NCI-H774 (cell line): ENCODE measurements at places on chromosomes 11 and 22.

- DNase-seq = no peak
These were observed 55.8 kb downstream of the CLMP start for GRCh38 chr11:123139206-123139605.

DNA sequence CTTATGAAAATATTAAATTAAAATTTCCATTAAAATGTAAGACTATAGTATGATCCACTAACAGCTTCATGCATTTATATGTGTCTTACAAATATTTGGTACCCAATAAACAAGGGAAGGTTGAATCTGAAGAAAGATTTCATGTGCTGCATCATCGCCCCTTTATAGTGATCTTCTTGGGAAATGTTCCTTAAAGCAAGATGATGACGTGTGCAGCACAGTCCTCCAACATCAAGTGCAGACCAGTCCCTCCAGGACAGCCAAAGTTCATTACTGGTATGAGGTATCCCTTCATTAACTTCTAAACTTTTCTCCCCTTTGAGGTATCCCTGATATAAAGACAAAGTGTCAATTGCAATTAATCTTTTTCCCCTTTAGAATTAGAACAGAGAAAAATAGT is 567.0 kb downstream of the METTL15 start:
- no peak for DNase-seq

GRCh38 chr11:102497061-102497460 is 33.5 kb downstream of the MMP7 start:
- no peak for DNase-seq

GRCh38 chr11:9144828-9145227 is 53.4 kb upstream of the SCUBE2 start:
- DNase-seq = no peak

DNA sequence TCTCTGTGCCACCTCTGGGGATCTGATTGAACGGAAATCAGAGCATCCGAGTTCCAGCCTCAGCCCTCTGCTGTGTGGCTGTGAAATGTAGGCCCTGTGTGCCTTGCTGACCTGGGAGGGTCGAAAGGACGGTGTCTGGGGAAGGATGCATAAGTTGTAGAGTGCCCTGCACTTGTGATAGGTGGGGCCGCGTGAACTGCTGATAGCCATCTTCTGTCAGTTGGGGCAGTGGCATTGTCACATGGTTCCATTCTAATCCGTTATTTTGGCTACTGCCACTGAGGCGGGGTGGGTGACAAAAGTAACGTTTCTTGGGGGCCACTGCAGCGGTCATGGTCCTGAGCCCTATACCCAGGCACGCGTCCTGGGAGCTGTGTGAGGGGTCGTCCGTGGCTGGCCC is 63.4 kb downstream of the LRP5 start:
- no peak for DNase-seq

DNA sequence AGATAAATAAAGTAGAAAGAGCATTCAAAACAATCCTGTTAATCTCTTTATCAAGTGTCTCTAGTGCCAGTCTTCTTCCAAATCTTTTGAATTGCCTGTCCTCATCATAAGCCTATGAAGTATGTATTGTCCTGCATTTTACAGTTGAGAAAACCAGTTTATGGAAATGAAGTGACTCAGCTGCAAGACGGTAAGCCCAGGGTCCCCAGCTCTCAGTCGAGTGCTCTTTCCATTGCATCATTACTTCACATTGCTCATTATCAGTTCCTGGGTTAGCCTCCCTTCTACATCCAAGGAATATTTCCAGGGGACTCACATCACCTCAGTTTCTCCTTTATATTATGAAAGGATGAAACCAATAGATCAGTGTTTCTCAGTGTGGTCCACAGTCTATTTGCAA is 9.1 kb upstream of the P4HA3 start:
- DNase-seq = no peak

- DNase-seq = no peak
These were observed 79.7 kb downstream of the FAT3 start for GRCh38 chr11:92304271-92304670.

DNA sequence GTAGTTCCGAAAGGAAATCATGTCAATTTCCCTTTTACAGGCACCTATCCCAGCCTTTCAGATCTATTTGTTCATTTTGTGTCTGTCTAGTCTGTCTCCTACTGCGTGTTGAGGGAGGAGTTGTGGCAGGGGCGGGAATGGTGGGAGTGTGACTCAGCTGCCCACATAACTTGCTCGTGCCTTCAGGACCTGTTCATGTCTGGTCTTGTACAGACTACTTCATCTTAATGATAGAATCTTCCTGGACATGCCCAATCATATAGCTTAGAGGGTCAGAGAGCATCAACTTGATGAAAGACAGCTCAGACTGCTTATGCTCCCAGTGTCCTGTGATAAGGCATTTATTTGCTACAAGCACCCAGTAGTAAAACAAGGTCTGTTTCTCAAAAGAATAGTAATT is 61.0 kb upstream of the BIRC3 start:
- DNase-seq = no peak

GRCh38 chr11:94873916-94874540 is 99.3 kb downstream of the CWC15 start:
- no peak for DNase-seq

DNA sequence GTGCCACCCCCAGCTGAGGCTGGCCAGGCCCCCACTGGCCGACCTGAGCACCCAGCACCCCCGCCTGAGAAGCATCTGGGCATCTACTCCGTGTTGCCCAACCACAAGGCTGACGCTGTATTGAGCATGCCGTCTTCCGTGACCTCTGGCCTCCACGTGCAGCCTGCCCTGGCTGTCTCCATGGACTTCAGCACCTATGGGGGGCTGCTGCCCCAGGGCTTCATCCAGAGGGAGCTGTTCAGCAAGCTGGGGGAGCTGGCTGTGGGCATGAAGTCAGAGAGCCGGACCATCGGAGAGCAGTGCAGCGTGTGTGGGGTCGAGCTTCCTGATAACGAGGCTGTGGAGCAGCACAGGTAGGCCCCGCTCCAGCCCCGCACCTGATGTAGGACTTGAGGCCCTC is 4.7 kb downstream of the ZBTB16 start:
- DNase-seq = no peak

DNA sequence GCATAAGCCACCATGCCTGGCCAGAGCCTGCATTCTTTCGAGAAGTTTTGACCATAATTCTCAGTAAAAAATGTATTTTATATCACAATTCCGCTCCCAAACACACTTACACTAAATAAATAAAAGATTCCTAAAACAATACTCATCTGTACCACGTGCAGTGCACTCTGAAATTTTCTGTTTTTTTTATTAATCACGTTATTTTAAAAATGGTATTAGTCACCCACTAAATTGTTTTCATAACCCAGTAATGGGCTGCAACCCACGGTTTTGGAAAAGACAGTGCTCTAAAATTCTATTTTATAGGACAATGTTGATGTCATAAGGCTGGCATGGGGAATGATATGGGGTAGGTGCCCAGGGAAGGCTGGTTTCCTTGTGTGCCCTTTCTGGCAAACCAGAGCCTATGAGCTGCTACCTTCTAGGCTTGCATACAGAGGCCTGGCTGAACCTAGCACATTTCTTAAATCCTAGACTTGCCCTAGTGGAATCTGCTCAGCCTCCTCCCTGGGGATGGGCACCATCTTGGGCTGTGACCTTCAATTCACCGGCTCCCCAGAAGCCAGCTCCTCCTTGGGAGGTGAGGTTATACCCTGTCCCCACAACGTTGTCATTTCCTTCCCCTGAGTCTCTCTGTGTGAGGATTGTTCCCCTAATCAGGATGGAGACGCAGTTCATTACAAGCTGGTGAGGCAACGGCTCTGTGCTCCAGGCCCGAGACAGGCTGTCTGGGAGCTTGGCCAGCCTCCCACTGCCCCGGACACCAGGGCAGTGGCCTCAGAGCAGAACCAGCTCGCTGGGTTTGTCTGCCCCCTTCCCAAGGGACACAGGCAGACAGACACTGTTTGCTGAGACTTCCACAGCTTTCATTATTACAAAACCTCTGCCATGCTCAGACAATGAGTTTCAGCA is 116.5 kb upstream of the NAV2 start:
- DNase-seq = no peak

DNA sequence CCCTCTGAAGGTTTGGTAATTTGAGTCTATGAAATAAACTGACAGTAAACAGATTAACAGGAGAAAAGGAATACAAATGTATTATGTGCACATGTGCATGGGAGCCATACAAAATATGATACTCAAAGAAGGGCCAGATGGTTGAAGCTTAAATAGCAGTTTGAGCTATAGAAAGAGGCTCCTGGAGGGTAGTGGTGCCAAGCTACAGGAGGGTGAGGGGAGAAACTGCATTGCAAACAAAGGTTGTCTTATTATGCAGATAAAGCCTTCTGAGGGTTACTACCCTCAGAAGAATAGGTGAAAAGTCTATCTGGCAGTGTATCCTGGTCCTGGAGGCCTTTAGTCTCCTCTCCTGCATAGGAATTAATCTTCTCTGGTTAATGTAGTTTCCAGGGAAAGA is 267.3 kb upstream of the MPPED2 start:
- no peak for DNase-seq

- DNase-seq = no peak
These were observed 10.2 kb upstream of the LDHA start for GRCh38 chr11:18384157-18384641.

- DNase-seq = no peak
These were observed 25.8 kb upstream of the SERPIND1 start for GRCh38 chr22:20748082-20748481.

GRCh38 chr11:111045874-111046273 is 199.7 kb upstream of the POU2AF2 start:
- DNase-seq = no peak

DNA sequence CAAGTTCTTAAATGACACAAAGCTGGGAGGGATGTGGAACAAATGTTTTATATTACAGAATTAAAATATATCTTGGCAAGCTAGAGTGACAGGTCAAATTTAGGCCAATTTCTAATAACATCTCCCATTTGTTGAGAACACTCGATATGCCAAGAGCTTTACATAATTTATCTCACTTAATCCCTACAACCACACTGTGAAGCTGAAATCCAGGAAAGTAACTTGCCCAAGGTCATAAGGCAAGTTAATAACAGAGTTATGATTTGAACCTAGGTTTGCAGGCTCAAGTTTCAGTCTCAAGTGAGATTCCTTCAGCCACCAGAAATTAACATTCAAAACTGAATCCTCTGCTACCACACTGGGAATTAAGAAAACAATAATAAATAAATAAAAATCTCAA is 38.3 kb downstream of the RAB30 start:
- DNase-seq = no peak

DNA sequence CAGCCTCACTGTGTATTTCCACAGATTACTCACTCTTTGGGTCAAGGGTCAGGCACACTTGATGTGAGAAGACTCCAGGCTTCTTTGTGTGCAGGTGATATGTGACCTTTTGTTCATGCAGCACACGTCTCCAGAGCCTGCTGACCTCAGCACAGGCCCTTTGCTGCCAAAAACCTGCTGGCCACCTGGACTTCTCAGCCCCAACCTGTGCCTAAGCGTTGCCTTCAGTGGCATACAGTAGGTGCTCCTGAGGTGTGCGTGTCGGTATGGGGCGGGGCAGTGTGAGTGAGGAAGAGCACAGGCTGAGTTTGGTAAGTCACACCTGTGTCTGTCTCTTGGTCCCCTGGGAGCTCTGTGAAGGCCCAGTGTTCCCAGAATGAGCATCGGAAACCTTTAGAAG is 58.1 kb downstream of the WNT11 start:
- no peak for DNase-seq

- no peak for DNase-seq
These were observed 4.5 kb upstream of the EIF3F start for GRCh38 chr11:7982582-7983119.

DNA sequence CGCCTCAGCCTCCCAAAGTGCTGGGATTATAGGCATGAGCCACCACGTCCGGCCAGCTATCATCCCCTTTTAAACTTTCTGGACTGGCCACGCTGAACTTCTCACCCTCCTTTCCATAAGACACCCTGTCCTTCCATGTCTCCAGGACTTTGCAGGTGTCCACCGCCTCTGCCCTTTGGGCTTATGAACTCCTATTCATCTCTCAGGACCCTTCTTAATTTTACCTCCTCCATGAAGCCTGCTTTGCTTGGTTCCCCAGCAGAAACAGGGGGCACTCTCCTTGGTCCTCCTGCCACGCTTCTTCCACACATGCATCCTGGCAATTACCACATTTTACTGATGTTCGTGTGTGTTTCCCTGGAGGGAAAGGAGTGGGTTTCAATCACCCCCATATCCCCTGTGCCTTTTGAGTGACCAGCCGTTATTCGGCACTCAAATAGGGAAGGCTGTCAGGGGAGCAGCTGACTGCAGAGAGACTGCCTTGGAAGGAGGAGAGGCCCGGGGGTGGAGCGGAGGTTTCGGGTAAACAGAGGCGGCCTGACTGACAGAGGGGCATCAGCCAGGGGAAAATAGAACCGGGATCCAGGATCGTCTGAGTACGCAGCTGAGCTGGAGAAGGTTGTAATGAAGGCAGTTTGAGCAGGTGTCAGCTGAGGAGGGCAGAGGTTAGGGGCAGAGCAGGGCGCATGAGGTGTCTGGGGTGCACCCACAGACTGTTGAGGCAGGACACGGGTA is 27.1 kb upstream of the CHKA start:
- no peak for DNase-seq
